ENCODE measurements at places on chromosomes 2 and 18.

DNA sequence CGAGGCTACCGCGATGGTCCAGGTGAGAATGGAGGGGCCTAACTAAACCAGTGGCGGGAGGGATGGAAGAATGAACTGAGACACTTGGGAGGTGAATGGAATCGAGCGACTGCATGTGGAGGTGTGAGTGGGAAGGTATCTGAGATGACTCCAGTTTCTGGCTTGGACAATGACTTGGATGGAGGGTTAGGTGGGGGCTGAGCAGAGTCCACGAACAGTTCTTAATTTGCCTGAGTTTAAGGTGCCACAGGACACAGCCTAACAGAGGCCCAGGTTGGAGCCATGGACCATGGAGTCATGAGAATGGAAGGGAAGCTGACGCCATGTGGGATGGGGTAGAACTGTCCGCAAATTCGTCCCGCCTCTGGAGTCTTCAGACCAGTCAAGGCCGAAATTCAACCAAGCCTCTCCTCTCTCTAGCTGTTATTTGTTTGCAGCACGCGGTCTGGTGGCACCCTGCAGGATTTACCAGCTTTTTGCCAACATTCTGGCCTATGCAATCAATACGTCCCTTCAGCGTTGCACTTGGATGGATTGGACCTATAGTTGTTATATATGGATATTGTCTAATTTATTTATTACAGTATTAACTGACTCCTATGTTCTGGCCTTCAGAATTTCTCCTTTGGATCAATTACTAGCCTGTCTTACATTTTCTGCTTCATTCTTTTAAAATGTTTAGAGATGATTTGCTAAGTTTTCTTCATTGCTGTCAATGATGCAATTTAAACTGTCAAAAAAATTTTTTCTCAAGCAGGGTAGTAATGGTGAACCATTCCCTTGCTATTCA, 940 bp upstream of the BOLA3 start:
- DNase-seq = no peak

DNA sequence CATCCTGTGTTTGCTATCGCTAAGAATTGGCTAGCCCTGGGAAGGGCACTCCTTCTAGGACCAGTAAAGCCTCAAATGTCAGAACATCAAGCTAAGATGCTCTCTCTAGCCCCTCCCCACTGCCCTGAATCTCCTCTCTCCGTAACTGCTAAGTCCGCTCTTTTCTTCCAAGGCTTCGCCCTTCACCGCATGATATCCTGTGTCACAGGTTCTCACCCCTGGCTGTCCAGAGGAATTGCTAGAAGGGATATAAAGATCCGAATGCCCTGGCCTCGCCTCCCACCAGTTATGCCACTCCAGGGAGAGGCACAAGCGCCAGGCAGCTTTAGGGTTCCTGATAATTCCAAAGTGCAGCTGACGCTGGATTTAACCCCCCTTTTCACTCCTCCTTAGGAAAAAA, 17.1 kb upstream of the GPR45 start:
- DNase-seq = no peak

DNA sequence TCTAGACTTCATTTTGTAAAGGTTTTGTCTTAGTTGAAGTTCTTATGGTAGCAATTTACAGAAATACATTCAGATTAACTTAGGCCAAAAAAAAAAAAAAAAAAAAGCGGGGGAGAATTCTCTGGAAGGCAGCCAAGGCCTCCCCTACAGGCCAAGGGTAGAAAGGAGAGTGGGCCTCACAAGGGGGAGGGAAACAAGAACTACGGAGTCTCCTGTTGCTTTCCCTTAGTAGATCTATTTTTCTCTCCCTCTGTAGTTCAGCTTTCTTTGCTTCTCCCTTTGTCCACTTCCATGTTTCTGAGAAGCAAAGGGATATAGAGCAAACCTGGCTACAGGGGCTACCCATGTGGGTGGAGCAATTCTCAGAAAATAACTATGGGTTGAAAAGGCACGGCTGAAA, 2.4 kb upstream of the STK11IP start:
- DNase-seq = peak; percentile 53

DNA sequence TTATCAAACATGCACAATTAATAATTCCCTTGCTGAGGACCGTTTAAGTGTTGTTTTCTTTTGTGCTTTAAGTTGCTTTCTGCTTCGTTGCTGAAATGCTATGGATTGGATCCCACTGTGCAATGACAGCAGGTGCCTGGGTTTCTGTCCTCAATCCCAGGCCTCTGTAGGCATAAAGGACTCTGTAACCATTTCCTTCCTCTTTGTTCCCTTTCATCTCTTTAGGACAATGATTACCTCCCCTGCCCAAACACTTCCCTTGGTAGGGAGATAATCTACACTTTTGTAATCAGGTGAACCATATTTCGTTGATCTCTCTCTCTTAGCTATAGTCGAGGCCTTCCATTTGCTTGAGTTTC, 58.6 kb upstream of the LYPD6B start:
- no peak for DNase-seq

- no peak for DNase-seq
These were observed 239.7 kb downstream of the SH3BP4 start for GRCh38 chr2:235191486-235191885.

- peak; percentile 62 for DNase-seq
These were observed 47.5 kb upstream of the HNRNPA3 start for GRCh38 chr2:177165061-177165583.

Measured in choroid plexus epithelial cell (primary cell).